ENCODE measurements at places on chromosomes 13 and 19.
A peak's percentile ranks its signal among the peaks of the same experiment; 100 is the strongest.

GRCh38 chr13:97429681-97430081 is 4.3 kb upstream of the RAP2A start:
- DNase-seq: no peak

- no peak for DNase-seq
These were observed 38.1 kb downstream of the TMEM255B start for GRCh38 chr13:113796964-113797676.

DNA sequence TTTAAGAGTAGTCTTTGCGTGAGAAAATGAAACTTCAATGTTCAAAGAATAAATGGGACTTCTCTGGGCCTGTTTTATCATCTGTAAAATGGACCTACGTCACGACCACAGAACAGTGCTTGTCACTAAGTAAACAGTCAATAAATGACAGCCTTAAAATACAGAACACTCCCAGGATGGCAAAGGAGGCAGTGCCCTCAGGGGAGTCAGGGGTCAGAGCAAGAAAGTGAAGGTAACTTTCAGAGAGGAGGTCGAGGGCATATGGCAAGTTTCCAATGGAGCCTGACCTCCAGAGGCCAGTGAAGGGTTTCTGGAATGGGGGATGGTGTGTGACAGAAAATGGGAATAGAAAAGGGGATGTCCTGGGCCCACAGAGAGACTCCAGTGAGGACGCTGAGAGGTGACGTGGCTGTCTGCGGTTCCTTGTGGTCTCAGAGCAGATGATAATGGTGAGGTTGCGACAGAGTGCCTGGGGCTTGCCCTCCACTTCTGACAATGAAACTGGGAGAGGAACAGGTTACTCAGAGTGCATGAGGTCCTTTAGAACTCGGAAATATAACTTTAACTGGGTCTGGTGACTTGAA is 91.8 kb downstream of the UBL3 start:
- DNase-seq: no peak

DNA sequence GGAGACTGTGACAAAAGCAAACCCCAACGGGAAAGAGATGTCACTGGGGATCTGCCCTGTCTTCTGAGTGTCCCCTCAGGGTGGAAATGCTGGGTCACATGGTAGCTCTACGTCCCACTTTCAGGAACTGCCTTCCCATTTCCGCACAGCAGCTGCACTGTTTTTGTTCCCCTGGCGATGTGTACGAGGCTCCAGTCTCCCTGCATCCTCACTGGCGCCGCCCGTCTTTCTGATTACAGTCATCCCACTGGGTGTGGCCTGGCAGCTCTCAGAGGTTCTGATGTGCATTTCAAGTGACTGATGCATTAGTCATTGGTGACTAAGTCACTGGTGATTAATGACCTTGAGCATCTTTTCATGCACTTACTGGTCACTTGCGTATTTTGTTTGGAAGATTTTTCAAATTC is 21.2 kb downstream of the PCID2 start:
- peak; percentile 99 for DNase-seq

DNA sequence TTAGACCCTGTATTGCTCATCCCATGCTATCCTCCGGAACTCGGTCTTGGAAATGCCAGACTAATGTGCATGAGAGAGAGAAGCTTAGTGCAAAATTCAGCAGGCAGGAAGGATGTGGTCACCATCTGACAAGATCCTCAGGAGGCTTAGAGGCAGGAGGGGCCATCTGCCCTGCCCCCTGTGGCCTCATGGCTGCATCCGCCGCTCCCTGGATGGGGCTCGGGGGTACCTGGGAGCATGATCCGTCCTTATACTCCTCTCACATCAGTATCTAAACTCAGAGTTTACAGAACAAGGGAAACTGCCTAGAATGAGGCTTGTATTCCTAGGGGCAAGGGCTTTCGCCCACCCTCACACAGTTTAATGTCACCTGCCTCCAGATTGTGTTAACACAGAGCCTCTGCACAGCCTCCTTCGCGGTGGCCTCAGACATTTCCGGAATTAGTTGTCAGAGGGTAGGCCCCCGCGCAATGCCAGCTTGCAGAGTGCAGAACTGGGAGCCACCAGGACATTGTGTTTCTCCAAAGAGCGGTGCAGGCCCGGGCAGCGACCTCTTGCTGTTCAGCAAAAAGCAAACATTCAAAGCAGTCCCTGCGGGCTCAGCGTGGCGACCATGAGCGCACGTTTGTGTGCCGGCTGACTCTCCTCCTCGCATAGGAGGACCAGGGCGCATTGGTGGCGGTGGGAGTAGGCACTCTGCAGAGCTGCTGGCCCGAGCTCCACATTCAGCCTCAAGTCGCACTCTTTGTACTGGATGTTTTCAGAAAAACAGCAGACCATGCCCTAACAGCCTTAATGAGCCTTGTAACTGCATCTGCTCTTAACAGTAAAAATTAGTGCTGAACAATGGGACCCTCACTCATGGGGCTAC is 39.1 kb downstream of the GPR12 start:
- no peak for DNase-seq

DNA sequence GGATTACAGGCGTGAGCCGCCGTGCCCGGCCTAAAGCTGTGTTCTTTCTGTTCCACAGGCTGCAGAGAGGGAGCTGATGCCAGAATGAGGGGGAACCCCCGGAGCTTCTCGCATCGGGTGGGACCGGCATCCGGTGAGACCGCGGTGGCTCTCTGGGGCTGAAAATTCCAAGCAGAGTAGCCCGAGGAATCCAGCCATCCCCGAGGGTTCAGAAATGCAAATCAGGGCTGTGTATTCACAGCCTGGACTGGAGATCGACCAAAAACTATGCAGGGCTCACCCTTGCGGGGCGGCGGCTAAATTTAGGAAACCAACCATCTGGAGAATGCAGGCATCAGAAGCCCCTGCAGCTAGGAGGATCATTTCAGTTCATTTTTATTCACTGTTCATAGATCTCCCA is 99.2 kb downstream of the GNG7 start:
- DNase-seq: no peak

GRCh38 chr13:113166681-113167080 is 8.2 kb downstream of the PROZ start:
- DNase-seq: no peak

- no peak for DNase-seq
These were observed 14.3 kb downstream of the BCKDHA start for GRCh38 chr19:41411968-41412265.

DNA sequence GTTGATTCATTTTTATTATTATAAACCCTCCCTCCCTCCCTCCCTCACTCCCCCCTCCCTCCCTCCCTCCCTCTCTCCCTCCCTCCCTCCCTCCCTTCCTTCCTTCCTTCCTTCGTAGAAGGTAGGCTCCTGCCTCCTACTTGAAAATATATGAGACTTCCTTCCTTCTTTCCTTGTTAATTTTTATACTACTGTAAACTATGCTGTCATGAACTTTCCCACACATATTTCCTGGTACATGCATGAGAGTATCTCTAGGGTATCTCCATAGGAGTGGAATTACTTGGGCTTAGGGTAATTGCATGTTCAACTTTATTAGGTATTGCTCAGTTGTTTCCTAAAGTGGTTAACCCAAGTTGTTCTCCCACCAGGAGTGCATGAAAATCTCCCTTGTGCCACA is 330.6 kb downstream of the KCNRG start:
- no peak for DNase-seq

DNA sequence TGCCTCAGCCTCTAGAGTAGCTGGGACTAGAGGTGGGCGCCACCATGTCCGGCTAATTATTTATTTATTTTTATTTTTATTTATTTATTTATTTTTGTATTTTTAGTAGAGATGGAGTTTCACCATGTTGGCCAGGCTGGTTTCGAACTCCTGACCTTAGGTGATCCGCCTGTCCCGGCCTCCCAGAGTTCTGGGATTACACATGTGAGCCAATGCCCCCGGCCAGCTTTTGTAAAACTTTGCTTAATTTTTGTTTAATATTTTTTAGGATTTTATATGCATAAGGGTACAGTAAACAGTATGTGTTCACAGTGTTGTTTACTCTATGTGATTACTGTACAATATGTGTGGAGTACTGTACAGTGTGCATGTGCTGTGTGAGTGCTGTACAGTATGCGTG is 98.7 kb downstream of the ZMYM2 start:
- DNase-seq: no peak

DNA sequence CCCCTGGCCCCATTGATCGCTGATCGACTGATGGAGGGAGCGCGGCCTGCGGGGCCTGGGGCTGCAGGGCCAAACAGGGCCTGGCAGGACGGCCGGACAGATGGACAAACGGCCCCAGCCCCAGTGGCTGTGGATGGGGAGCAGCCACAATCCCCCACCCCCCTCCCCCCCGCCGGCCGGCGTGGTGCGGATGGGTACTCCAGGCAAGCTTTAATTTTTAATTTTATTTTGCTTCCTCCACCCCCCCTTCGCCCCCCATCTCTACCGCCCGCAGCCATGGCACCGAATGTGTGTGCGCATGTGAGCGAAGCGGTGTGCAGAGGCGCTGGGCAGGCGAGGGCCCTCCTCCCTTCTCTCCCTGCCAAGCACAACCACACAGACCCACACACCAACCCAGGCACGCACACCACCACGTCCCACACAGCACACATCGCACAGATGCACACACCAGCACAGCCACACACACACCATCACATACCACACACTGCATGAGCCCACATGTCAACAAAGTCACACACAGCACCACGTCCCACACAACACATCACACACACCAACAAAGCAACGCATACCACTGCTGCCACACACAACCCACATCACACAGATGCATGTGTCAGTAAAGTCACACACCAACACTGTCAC is 12.4 kb downstream of the ERFL start:
- no peak for DNase-seq

DNA sequence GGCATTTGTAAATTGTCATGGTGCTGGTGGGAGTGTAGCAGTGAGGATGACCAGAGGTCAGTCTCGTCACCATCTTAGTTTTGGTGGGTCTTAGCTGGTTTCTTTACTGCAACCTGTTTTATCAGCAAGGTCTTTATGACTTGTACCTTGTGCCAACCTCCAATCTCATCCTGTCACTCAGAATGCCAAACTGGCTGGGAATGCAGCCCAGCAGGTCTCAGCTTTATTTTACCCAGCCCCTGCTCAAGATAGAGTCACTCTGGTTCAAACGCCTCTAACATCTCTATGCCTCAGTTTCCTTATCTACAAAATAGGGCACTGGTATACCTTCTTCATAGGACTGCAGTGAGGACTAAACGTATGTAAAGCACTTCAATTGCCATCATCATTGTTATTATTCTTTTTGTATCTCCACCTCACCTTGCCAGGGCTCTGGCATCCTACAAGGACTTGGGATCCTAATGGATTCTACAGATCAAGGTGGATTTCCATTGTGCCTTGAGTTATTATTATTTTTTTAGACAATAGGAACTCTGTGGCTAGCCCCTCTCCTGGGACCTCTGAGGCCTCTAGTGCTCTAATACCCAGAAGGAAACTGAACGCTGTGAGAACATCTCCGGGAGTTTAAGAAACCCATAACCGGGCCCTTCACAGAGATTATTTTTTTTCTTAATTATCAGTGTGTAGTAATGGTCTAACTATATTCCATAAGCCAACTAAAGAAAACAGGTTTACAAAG is 69.0 kb upstream of the RGCC start:
- DNase-seq: no peak

DNA sequence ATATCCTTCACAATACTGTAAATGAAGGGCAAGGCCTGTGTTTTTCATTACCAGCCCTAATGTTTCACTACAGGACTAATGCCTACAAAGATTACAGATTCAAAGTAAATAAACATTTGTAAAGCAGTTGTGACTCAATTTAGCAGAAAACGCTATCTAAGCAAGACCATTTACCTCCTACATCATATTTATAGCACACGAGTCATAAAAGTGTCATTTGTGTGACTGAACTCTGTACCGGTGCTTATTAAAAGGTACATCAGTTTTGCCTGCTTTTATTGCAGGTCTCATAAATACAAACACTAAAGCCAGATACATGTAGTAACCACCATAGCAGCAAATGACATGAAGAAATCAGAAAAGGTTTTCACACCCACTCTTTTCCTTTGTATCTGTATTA is 61.5 kb upstream of the SLC15A1 start:
- no peak for DNase-seq

- no peak for DNase-seq
These were observed 315.3 kb downstream of the EFNB2 start for GRCh38 chr13:106220211-106220610.

DNA sequence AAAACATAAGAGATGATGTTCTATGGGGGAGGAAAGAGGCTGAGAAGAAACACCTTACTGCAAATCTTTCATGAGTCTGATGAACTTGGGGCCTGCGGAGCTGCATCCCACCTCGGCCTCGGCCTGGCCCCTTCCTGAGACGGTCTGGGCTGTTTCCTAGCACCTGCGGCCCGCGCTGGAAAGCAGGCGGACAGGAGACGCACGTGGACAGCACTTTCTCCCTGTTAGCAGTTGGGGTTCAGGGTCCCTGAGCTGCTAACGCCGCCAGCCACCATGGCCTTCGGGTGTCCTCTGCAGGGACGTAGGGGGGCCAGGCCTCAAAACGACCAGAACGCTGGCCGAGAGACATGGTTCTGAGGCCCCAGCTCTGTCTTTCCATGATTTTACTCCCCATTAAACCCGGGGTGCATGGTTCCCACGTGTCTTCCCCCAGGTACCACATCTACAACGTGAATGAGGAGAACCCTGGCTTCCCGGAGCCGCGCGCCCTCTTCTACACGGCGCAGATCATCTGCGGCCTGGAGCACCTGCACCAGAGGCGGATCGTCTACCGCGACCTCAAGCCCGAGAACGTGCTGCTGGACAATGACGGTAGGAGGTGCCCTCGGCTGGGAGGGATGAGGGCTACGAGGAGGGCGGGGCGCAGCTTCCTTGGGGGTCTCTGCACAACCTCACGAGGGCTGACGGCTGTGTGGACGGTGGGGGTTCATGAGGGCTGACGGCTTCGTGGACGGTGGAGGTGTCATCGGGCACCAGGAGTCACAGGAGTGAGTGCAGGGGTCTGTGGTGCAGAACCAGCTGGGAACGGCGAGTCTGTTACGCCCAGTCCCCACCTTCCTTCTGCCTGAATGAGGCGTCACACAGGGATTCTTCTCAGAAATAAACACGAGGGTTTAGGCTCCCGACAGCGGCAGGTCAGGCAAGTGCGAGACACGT is 4.3 kb downstream of the GRK1 start:
- no peak for DNase-seq

DNA sequence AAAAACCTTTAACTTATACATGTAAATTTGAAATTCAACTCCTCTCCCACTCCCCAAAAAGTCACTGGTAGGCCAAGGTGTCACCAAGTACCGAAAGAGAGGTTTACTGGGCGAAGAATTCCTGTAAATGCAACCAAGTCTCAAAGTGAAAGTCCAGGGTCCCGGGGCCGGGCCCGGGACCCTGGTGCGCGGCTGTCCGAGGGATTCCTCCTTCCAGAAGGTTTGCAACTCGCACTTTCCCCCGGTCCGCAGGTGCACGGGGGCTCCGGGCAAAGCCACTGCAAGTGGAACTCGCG is 1.1 kb downstream of the STK24 start:
- no peak for DNase-seq

Data from HFF-Myc (cell line).